ENCODE measurements at places on chromosomes 6 and 20.

DNA sequence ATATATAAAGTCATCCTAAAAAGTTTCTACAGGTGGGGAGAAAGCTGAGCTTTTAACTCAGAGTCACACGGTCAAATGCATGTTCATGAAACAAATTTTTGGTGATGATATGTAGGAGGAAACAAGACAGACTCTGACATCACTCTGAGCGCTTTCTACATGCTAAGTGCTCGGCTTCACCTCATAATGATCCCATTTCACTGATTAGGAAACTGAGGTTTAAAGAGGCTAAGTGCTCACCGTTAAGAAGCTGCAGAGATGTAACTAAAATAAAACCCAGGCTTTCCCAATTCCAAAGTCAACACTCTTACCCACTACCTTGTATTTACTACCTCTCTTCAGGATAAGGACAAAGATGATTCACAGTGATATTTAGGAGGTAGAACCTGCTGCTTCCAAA is 4.7 kb downstream of the RMND1 start:
- DNase-seq: no peak

GRCh38 chr20:10719740-10720385 is 46.1 kb upstream of the JAG1 start:
- no peak for DNase-seq

- no peak for DNase-seq
Measured at GRCh38 chr20:64116016-64116415, 8.7 kb upstream of the NPBWR2 start.

GRCh38 chr20:12893019-12893418 is 115.8 kb upstream of the SPTLC3 start:
- no peak for DNase-seq

GRCh38 chr20:36435592-36436541 is 105.5 kb upstream of the MYL9 start:
- DNase-seq: peak; percentile 68

GRCh38 chr6:83702749-83703148 is 6.2 kb downstream of the SNAP91 start:
- DNase-seq: no peak

DNA sequence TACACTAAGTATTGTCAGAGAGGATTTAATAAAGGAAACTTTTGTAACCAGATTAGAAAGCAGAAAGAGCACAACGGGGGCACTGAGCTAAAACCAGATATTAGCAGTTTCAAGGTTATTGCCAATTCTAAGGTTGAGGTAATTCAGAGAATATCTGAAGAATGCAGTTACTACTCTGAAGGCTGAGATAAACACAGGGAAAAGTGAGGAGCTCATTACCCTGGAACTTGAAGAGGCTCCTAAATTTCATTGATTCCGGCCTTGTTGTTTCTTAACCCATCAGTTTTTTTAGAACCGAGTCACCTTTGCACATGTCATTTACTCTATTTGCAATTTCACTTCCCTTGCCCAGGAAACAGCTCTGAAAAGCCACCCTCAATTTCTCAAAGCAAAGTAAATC is 72.4 kb upstream of the BTBD3 start:
- DNase-seq: no peak

DNA sequence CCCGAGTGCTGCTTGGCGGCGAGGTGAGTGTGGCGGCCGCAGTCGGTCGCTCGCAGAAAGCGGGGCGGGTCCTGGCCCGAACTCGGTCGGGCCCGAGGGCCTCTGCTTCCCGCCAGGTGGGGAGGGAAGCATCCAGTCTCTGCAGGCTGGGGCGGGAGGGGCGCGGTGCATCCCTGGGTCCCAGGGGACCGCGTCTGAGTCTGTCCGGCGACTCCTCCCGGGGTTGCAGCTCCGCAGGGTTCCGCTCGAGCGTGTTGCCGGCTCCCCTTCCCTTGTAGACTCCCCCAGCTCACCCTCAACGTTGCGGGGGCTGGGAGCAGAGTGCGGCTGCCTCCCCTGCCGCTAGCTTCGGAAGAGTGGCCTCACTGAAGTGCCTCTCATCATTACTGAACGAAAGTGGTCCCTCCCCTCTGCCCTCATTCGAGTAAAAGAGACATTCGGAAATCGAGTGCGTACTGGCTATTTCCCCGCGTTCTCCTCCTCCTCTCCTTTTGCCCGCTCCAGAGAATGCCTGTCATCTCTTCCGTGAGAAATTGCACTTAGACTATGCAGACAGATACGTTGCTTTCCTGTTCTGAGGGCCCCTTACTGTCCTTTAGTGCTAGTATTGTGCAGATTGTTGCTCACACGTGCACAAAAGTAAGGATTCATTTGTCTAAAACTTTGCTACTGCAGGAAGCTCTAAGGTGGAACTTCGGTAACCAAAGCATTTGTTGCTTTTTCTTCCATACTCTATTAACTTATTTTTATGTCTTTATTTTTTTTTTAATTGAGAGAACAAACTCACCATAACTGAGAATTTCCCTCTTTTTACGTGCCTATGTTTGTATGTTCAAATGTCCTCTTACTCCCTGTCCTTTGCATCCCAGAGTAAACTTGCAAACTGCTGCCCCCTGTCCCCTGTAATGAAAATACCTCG is 751 bp downstream of the MAP3K4 start:
- DNase-seq: no peak

- no peak for DNase-seq
Measured at GRCh38 chr6:55902796-55903195, 27.4 kb upstream of the BMP5 start.

DNA sequence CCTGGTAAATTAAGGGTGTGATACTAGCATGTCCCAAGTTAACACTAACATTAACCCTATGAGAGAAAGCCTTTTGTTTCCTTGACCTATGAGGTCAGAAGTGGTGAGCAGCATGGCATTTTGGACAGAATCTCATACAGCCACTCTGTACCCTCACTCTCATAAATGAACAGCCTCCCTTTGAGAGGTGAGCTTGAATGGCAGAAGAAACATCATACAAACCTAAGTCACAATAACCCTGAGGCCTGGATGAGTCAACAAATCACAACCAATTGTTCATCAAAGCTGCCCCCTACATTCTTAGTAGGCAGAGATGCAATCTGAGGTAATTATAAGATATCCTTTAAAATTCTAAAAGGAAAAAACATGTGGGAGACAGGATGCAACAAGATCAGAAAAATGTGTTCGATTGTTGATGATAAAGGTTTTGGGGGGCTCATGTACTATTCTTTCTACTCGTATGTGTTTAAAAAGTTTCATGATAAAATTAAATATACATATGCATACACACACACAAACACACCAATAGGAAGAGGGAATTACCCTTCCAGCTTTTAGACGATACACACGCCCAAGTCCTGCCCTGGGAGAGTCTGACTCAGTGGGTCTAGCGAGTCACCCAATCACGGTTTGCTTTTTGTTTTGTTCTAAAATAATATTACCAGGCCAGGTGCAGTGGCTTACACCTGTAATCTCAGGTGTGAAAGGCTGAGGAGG is 117.3 kb downstream of the ARHGAP18 start:
- DNase-seq: no peak

GRCh38 chr20:14838663-14839628 is 501.5 kb upstream of the FLRT3 start:
- no peak for DNase-seq

GRCh38 chr20:57450931-57451330 is 59.7 kb downstream of the RBM38 start:
- DNase-seq: no peak

- DNase-seq: no peak
Measured at GRCh38 chr6:3654898-3655297, 96.6 kb downstream of the PXDC1 start.

GRCh38 chr20:3563548-3564177 is 92.8 kb downstream of the ATRN start:
- no peak for DNase-seq

DNA sequence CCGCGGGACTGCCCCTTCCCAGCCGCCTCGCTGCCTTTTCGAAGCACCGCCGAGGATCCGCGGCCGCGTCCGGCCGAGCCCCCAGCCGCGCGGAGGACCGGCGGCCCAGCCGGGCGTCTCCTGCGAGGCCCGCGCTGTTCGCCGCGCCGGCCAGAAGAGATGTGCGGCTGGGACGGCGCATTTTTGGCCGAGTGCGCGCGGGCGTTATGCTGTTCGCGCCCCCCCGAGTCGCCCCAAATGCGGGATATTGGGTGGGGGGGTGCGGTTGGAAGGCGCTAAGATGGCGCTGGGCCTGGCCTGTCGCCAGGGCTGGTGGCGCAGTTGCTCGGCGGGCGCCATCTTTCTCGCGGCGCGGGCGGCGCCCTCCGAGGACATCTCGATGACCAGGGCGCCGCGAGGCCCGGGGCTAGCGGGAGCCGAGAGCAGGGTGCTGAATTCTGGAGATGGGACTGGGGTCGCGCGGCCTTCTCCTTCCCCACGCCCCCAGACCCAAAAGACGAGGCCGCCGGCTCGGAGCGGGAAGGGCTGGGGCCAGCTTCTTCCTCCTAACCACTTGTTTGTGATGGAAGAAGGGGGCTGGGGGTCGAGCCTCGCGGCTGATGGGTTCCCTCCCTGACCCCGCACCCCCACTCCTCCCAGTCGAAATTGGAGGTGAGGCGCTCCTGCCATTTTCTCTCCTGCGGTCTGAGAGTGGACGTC is 1.5 kb downstream of the BICRAL start:
- DNase-seq: peak; percentile 85

- DNase-seq: peak; percentile 72
Measured at GRCh38 chr20:58888521-58889333, 36.2 kb downstream of the GNAS start.

DNA sequence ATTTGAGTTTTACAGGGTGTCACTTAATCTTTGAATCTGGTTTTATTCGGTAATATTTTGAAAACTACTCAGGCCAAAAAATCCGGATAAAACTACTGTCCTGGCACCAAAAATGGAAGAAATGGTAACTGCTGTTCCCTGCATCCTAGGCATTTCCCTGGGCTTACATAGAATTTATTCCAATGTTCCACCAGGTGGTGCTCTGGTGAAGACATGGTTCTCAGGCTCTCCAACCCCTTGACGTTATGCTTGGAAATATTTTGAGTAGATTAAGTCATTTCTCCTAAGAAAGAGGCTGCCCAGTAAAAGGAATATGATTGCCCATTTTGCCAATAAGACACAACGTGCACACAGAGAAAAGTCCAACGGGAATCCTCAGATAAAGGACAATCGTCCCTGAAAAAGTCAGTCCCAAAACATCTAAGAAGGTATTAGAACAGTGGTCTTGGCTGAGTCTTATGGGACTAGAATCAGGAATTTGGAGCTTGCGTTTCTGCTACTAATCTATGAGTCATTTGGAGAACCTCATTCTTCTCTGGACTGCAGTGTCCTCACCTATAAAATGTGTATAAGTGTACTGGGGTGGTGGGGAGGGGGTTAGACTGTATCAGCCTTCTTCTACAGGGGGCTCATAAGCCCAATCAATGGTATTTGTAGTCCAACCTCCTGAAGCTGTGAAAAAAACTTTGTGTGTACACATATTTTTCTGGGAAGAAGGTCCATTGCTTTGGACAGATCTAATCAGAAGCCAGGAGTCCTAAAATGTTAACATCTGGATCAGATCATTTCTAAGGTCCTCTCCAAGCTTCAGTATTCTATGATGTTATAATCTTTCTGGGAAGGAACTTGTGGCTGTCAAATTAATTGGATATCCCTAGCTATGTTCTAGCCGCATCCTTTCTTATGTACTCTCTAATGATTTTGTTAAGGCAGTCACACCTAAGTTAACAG is 131.0 kb upstream of the BMP2 start:
- DNase-seq: no peak

DNA sequence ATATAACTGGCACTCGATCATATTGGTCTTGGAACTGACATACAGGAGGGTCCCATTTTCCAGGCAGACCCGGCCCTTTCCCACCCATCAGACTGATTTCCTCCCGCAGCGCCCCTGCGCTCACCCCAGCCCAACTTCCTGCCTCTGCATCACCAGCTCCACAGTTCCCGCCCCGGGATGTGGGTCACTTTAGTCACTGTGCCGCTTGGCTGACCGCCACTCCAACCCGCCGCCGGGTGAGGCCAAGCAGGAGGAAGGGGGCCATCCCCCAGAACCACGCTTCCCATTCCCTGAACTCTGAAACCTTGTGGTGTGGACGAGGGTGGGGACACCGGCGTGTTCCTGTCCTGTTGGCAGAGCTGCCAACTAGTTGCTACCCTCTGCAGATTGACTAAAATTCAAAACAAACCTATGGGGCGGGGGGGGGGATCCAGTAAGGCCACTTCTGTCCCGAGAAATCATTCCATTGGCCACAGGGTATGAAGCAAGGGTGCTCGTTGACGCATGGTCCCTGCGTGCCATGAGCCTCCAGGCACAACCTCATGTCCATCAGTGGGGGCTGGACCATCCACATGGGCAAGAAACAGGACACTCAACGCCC is 12.3 kb downstream of the TGM2 start:
- peak; percentile 57 for DNase-seq

- no peak for DNase-seq
Measured at GRCh38 chr6:76609160-76609559, 536.7 kb upstream of the IMPG1 start.

- no peak for DNase-seq
Measured at GRCh38 chr6:129368970-129369369, 341.0 kb downstream of the ARHGAP18 start.

- DNase-seq: no peak
Measured at GRCh38 chr6:3355358-3356055, 96.8 kb downstream of the PSMG4 start.

GRCh38 chr6:137728386-137729349 is 138.4 kb upstream of the TNFAIP3 start:
- no peak for DNase-seq

GRCh38 chr6:144408161-144408560 is 123.0 kb downstream of the UTRN start:
- no peak for DNase-seq

GRCh38 chr6:8069631-8070284 is 5.6 kb upstream of the BLOC1S5 start:
- DNase-seq: no peak

- DNase-seq: no peak
Measured at GRCh38 chr6:156883497-156884252, 106.5 kb downstream of the ARID1B start.

DNA sequence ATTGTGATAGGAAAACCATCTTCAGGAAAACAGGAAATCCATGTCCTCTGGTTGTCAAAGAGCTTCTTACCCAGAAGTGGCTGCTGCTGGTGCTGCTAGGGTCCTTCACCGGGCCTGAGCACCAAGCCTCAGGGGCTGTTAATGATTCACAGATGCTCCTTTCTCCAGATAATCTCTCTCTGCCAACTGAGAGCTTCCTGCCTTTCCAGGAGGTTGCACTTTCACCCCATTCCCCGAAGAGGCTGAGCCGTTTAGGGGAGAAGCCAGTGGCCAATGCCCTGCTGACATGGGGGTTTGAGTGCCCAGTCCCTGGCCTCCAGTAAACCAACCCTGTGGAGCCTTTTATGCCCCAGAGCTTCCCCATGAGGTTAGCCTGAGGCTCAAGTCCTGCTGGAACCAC is 122.4 kb downstream of the CBLN4 start:
- no peak for DNase-seq

DNA sequence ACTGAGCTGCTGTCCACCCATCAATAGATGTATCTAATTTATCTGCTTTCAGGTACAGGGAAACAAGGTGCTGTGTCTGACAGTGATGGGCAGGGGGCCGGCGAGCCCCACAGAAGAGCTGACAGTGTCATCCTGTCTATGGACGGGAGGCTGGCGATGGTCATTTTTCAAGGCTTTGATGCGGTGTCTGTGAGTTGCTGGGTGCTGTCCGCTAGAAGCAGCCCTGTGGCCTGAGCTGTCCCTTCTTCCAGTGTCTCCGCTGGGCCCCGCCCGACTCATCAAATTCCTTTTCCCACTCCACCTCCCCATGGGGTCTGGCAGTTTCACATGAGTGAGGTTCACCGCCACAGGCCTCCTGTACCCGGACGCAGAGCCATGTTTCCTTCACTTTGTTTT is 161.4 kb upstream of the PMEPA1 start:
- no peak for DNase-seq
